ENCODE measurements at places on chromosomes 12 and 14. TPM values are rescaled to one million over a fixed set of nuclear protein-coding genes. Genes with fewer than 3 reads are reported as not detected.

The OR10G2 gene
- total RNA-seq = not detected

The TDRD9 gene
- 2.8 TPM for total RNA-seq

- DNase-seq = no peak
These were observed 7.6 kb upstream of the KRT80 start for GRCh38 chr12:52199294-52199919.

GRCh38 chr14:59850458-59850857 lies 20.1 kb downstream of the RTN1 start:
- no peak for DNase-seq

DNA sequence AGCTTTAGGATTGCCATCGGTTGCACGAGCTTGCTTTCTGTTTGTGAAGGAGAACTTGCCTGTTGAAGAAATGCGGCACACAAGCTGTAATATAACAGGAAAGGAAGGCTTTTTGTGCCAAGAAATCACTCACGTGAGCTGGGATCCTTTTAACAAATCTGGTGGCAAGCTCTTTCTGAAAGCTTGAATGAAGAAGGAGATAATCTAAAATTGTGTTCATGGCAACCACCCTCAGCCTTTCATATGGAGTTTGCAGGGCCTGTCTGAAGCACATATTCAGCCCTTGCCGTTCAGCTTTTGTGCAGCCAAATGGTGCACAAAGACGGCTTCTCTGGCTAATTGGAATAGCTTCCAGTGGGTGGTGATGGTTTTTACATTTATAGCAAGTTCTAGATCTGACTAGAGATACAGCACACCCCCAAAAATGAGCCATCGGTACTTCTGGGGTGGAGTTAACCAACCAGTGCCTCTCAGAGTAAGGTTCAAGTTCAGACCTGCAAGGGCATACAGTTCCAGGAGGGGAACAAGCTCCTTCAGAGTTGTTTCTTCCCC lies 107.4 kb downstream of the AEBP2 start:
- DNase-seq = peak; percentile 52
